ENCODE measurements at places on chromosomes 2 and 18.

DNA sequence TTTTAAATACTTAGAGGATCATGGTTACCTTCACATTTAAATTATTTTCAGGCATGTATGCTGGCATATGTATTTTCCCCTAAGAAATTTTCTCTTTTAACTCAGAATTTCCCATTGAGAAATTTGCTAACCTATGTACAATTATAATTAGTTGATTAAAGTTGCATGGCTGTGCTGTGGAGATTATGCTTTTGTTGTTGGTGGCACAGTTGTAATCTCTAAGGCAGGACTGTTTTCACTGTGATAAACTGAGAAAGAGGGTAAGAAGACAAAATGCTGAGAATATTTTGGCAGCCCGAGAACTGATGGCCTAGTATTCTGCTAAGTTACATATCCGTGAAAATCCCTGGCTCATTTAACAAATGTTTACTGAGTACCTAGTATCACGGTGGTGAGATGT lies 1.4 kb downstream of the VRK2 start:
- DNase-seq = no peak

GRCh38 chr2:25528173-25528572 lies 145.2 kb downstream of the DTNB start:
- no peak for DNase-seq

- no peak for DNase-seq
Observed at GRCh38 chr2:31269087-31269486, 35.1 kb downstream of the EHD3 start.

GRCh38 chr2:46518861-46519260 lies 39.5 kb downstream of the TMEM247 start:
- no peak for DNase-seq

DNA sequence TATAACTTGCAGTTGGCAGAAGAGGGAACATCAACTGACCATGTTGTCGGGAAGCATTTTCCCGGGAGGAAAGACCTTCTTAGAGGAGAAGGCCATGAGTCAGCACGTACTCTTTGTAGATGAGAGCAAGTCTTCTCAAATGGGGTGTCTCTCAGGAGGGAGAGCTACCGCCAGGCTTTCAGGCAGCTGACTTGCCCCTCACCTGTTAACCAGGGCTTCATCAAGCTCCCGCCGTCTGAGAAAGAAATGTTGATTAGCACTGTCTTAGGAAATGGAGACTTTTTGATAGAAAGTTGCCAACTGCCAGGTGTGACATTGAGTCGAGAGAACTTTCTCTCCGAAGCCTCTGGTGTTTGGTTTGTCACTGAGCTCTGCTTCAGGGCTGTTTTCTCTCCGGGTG lies 196.1 kb downstream of the ZNF407 start:
- DNase-seq = no peak

GRCh38 chr2:72031346-72032110 lies 116.1 kb downstream of the CYP26B1 start:
- DNase-seq = no peak

- DNase-seq = no peak
Observed at GRCh38 chr2:45823723-45824206, 172.3 kb downstream of the PRKCE start.

- no peak for DNase-seq
Observed at GRCh38 chr2:40204268-40204667, 247.6 kb downstream of the SLC8A1 start.

DNA sequence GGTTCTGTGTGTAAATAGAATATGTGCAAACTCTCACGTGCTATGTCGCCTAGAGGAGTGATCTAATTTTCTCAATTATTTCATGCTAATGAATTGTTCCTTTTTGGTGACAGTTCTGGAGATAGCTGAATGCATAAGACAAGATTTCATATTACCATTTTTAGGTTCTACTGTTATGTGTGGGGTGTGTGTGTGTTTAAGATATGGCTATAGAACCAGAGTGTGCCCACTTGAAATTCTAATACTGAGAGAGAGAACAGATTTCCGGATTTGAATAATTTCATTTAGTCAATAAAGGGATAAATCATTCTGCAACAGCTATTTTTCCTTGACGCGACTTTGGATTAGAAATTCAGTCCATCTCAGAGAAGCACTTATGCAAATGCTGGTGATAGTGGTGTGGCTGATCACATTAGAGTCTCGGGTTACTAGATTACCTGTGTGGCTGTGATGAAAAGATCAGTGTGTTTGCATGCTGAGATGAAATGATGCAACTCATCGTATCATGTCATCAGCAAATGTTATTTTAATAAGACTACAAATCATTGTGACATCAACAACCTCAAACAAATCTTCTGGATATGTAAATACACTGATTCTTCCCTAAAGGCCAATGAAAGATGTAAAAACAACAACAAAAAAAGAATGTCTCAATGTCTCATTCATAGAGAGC lies 415.9 kb downstream of the EPHA4 start:
- DNase-seq = no peak

- no peak for DNase-seq
Observed at GRCh38 chr2:96890252-96890651, 20.4 kb upstream of the SEMA4C start.

- DNase-seq = no peak
Observed at GRCh38 chr2:148554459-148555247, 89.9 kb upstream of the EPC2 start.

Data from GM04504 (cell line).